ENCODE measurements at places on chromosomes 5 and 9. TPM values are rescaled to one million over a fixed set of nuclear protein-coding genes. Genes with fewer than 3 reads are reported as not detected.

- DNase-seq = no peak
- H3K4me1 ChIP-seq = no peaks in the 10 kb centered on the region
- H3K36me3 ChIP-seq = no peaks in the 10 kb centered on the region
- H3K27ac ChIP-seq = no peak overlapping the region
- peaks cover 6% of the 10 kb centered on the region for H3K27me3 ChIP-seq
- H3K4me3 ChIP-seq = no peak overlapping the region
Observed at GRCh38 chr5:65263321-65263720, 218.4 kb downstream of the ADAMTS6 start.

GRCh38 chr5:1781107-1781506 is 18.5 kb downstream of the MRPL36 start:
- no peak for DNase-seq
- H3K4me3 ChIP-seq = no peak overlapping the region
- no peaks in the 10 kb centered on the region for H3K36me3 ChIP-seq

GRCh38 chr9:114782586-114782985 is 23.3 kb downstream of the TNFSF15 start:
- peaks cover 2% of the 10 kb centered on the region for H3K36me3 ChIP-seq
- peaks cover 44% of the 10 kb centered on the region for H3K27me3 ChIP-seq
- no peak for DNase-seq

DNA sequence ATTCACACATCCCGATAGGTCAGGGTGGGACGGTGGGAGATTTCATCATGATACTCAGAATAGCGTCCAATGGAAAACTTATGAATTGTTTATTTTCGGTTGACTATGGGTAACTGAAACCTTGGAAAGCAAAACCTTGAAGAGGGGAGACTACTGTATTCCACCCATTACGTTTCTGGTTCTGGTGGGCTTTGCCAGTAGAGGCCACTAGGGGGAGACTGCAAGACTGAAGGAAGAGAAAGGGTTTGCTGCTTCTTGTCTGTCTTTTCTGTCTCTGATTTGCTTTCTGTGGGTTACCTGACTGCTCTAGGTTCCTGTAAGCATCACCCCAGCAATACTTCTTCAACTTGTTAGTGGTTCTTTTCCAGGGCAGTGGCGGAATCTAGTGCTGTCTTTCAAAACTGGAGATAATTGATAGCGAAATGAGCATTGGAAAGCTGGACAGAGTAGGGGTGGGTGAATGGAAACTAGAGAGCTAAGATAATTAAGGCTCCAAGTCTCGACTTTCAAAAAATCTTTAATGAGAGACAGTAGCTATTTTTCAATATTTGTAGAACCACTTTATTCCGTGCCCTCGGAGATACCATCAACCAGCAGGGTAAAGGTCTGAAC is 27.0 kb downstream of the GRIN3A start:
- no peak overlapping the region for H3K4me3 ChIP-seq
- DNase-seq = no peak

- no peak overlapping the region for H3K27ac ChIP-seq
- no peaks in the 10 kb centered on the region for H3K4me1 ChIP-seq
- no peaks in the 10 kb centered on the region for H3K36me3 ChIP-seq
- no peak overlapping the region for H3K4me3 ChIP-seq
- DNase-seq = no peak
Observed at GRCh38 chr5:104345222-104346016, 782.8 kb upstream of the NUDT12 start.

- no peaks in the 10 kb centered on the region for H3K4me1 ChIP-seq
- H3K4me3 ChIP-seq = no peak overlapping the region
- H3K27ac ChIP-seq = no peak overlapping the region
- H3K36me3 ChIP-seq = no peaks in the 10 kb centered on the region
Observed at GRCh38 chr5:1262381-1262780, 32.5 kb downstream of the TERT start.

The AFF4 gene
- 33.1 TPM for total RNA-seq

DNA sequence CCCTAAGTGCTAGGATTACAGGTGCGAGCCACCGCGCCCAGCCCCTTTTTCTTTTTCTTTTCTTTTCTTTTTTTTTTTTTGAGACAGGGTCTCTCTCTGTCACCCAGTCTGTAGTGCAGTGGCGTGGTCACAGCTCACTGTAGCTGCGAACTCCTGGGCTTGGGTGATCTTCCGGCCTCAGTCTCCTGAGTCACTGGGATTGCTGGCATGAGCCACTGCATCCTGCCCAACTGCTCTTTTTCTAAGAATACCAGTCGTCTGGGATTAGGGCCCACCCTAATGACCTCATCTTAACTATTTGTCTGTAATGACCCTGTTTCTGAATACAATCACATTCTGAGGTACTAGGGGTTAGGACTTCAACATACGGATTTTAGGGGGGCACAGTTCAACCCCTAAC is 34.1 kb upstream of the NANS start:
- H3K27me3 ChIP-seq = no peaks in the 10 kb centered on the region
- peaks cover 26% of the 10 kb centered on the region for H3K36me3 ChIP-seq
- H3K4me3 ChIP-seq = no peak overlapping the region
- DNase-seq = no peak
- no peak overlapping the region for H3K27ac ChIP-seq

The OLFM1 gene
- total RNA-seq = not detected

The DDX41 gene
- total RNA-seq = 105 TPM

The ATG10 gene
- total RNA-seq = 9.0 TPM

GRCh38 chr5:109318455-109319108 is 91.2 kb downstream of the PJA2 start:
- no peak overlapping the region for H3K27ac ChIP-seq
- DNase-seq = no peak
- H3K27me3 ChIP-seq = no peaks in the 10 kb centered on the region

The CACNA1B gene
- not detected for total RNA-seq

GRCh38 chr9:131728961-131729360 is 10.9 kb downstream of the RAPGEF1 start:
- peak overlapping the region; percentile 53 for H3K4me3 ChIP-seq
- peak; percentile 52 for DNase-seq

DNA sequence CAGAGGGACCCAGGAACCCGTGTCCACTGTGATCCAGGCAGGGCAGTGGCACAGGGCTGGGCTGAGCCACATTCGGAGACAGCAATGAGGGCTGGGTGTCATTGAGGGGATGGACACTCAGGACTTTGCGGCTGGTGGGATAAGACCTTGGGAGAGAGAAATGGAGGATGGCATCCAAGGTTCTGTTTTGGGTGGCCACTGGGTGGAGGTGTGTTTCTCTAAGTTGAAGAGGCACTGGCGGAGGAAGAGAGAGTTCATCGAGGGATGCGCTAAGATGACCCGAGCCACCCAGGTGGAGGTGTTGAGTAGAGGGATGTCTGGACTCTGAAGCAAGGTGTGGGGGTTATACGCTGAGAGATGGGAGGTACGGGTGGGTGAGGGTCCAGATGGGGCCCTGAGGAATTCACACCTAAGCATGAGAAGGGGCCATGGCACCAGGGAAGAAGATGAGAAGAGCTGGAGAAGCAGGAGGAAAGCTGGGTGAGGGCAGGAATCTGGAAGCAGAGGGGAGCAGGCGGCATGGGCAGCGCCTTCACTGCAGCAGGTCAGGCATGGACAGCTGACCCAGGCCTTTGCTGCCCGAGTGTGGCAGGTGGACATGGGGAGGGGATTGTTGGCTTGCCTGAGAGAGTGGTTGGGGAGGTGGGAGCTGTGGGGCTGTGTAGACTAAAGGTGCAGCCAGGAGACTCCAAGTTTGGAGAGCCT is 2.5 kb upstream of the SLC25A48 start:
- H3K4me3 ChIP-seq = no peak overlapping the region
- H3K27ac ChIP-seq = no peak overlapping the region
- peaks cover 28% of the 10 kb centered on the region for H3K27me3 ChIP-seq

- H3K4me1 ChIP-seq = peaks cover 32% of the 10 kb centered on the region
- no peaks in the 10 kb centered on the region for H3K27me3 ChIP-seq
- H3K27ac ChIP-seq = no peak overlapping the region
- no peaks in the 10 kb centered on the region for H3K36me3 ChIP-seq
- no peak for DNase-seq
Observed at GRCh38 chr5:172691886-172692285, 50.8 kb downstream of the NEURL1B start.

The FASTKD3 gene
- 12.5 TPM for total RNA-seq

- no peak overlapping the region for H3K27ac ChIP-seq
- H3K4me1 ChIP-seq = peaks cover 3% of the 10 kb centered on the region
- H3K36me3 ChIP-seq = no peaks in the 10 kb centered on the region
- no peak overlapping the region for H3K4me3 ChIP-seq
Observed at GRCh38 chr5:168953351-168953750, 347.6 kb downstream of the SLIT3 start.

GRCh38 chr5:17898766-17899165 is 264.5 kb downstream of the TAF11L14 start:
- no peaks in the 10 kb centered on the region for H3K36me3 ChIP-seq
- H3K27me3 ChIP-seq = no peaks in the 10 kb centered on the region
- DNase-seq = no peak
- H3K4me1 ChIP-seq = no peaks in the 10 kb centered on the region
- H3K4me3 ChIP-seq = no peak overlapping the region
- H3K27ac ChIP-seq = no peak overlapping the region

- no peak overlapping the region for H3K4me3 ChIP-seq
- no peaks in the 10 kb centered on the region for H3K27me3 ChIP-seq
- DNase-seq = no peak
- H3K36me3 ChIP-seq = peaks cover 34% of the 10 kb centered on the region
- no peak overlapping the region for H3K27ac ChIP-seq
Observed at GRCh38 chr9:124349675-124350493, 65.4 kb downstream of the PSMB7 start.

DNA sequence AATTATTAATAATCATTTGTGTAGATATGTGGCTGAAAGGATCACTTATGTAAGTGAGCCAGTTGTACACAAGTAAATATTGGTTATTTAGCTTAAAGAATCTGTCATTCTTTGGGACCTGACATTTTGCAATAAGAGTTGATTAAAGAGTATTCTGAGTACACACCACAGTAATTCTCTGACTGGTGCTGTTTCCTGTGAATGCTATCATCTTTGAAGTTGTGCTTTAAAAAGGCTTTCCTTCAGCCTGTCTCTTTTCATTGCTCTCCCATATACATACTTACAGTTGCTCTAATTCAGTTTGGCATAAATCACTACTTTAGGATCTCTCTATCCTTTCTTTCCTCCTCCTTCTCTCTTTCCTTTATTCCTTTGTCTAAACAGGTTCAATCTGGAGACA is 8.7 kb upstream of the CSNK1G3 start:
- peaks cover 23% of the 10 kb centered on the region for H3K27me3 ChIP-seq
- no peak overlapping the region for H3K27ac ChIP-seq
- no peak overlapping the region for H3K4me3 ChIP-seq
- DNase-seq = no peak
- no peaks in the 10 kb centered on the region for H3K36me3 ChIP-seq
- peaks cover 2% of the 10 kb centered on the region for H3K4me1 ChIP-seq

The ASPN gene
- not detected for total RNA-seq

The IL3 gene
- 1.4 TPM for total RNA-seq

The CYLC2 gene
- total RNA-seq = not detected

DNA sequence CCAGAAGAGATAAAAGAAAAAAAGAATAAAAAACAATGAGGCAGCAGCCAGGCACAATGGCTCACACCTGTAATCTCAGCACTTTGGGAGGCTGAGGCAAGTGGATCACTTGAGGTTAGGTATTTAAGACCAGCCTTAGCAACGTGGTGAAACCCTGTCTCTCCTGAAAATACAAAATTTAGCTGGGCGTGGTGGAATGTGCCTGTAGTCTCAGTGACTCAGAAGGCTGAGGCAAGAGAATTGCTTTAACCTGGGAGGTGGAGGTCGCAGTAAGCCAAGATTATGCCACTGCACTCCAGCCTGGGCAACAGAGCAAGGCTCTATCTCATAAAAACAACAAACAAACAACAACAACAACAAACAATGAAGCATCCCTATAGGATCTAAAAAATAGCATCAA is 121.5 kb downstream of the HMHB1 start:
- no peak overlapping the region for H3K27ac ChIP-seq
- no peak overlapping the region for H3K4me3 ChIP-seq
- H3K4me1 ChIP-seq = no peaks in the 10 kb centered on the region
- no peak for DNase-seq

GRCh38 chr9:127181315-127181580 is 58.8 kb upstream of the ANGPTL2 start:
- H3K27ac ChIP-seq = no peak overlapping the region
- H3K4me1 ChIP-seq = no peaks in the 10 kb centered on the region
- H3K27me3 ChIP-seq = no peaks in the 10 kb centered on the region
- no peak for DNase-seq

GRCh38 chr9:99824378-99825171 is 2.9 kb downstream of the NR4A3 start:
- peaks cover 64% of the 10 kb centered on the region for H3K4me1 ChIP-seq
- H3K36me3 ChIP-seq = peaks cover 6% of the 10 kb centered on the region
- no peak overlapping the region for H3K27ac ChIP-seq
- H3K4me3 ChIP-seq = peak overlapping the region; percentile 91
- peak; percentile 76 for DNase-seq
- H3K27me3 ChIP-seq = peaks cover 56% of the 10 kb centered on the region

DNA sequence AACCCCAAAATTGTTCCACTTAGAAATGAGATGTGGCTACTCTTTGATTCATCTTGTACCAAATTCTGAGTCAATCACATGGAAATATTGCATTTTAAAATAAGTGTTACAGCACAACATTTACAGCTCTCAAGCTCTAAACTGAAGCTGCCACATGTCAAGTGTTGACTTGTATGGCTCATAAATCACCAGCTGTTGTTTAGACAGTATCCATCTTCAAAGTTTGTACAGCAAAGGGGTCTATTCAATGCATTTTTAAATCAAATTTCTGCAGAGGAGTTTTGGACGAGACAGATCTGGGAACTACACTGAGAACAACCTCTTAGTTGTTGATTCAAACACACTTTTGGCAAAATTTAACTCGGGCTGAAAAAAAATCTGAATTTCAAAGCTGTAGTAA is 31.4 kb downstream of the CHSY3 start:
- H3K27me3 ChIP-seq = peaks cover 2% of the 10 kb centered on the region
- H3K36me3 ChIP-seq = no peaks in the 10 kb centered on the region
- H3K4me3 ChIP-seq = no peak overlapping the region
- no peak for DNase-seq
- H3K27ac ChIP-seq = no peak overlapping the region
- no peaks in the 10 kb centered on the region for H3K4me1 ChIP-seq

- H3K36me3 ChIP-seq = no peaks in the 10 kb centered on the region
- no peak overlapping the region for H3K4me3 ChIP-seq
- no peak for DNase-seq
- no peaks in the 10 kb centered on the region for H3K4me1 ChIP-seq
Observed at GRCh38 chr9:88660611-88661010, 125.6 kb downstream of the NXNL2 start.

The ISCA1 gene
- 23.0 TPM for total RNA-seq

The USP20 gene
- total RNA-seq = 86.4 TPM

GRCh38 chr5:105475401-105475800 is 1912.8 kb upstream of the NUDT12 start:
- DNase-seq = no peak
- H3K4me1 ChIP-seq = no peaks in the 10 kb centered on the region
- H3K27me3 ChIP-seq = no peaks in the 10 kb centered on the region

The FCN2 gene
- not detected for total RNA-seq

GRCh38 chr5:31941151-31941755 is 232.9 kb downstream of the GOLPH3 start:
- no peak overlapping the region for H3K4me3 ChIP-seq
- H3K27me3 ChIP-seq = peaks cover 2% of the 10 kb centered on the region
- H3K36me3 ChIP-seq = no peaks in the 10 kb centered on the region
- DNase-seq = no peak

Measured in activated CD4-positive, alpha-beta memory T cell treated with anti-CD3 and anti-CD28 coated beads, Interleukin-2, amount 10 ng/mL, durations not matched to agents 7 days and 5 days (primary cell).